ENCODE measurements at places on chromosomes 7 and 10.
A peak's percentile ranks its signal among the peaks of the same experiment; 100 is the strongest.

DNA sequence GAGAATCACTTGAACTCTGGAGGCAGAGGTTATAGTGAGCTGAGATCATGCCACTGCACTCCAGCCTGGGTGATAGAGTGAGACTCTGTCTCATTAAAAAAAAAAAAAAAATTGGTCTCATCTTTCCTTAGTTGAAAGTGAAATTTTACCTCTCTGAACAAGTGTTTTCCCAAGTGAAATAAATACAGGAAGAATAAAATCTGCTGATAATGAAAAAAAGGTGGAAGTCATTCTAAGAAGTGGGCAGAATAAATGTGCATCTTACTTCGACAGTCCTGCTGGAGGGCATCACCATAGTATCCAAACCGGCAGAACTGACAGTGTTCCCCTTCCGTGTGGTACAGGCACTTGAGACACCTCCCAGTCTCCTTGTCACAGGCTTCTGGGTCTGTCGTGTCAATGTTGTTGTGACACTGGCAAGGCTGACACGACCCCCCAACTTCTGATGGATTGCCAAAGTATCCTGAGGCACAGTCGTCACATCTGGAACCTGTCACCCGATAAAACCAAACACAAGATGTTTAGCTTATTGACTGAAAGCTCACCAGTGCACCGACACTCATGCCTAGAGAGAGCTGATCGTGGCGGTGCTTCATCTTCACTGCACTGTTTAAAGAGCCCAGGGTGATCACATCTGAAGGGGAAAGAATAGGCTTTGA lies 49.6 kb downstream of the LAMB1 start:
- DNase-seq = no peak

- no peak for DNase-seq
These were observed 427.0 kb downstream of the KCNMA1 start for GRCh38 chr10:77210645-77211044.

DNA sequence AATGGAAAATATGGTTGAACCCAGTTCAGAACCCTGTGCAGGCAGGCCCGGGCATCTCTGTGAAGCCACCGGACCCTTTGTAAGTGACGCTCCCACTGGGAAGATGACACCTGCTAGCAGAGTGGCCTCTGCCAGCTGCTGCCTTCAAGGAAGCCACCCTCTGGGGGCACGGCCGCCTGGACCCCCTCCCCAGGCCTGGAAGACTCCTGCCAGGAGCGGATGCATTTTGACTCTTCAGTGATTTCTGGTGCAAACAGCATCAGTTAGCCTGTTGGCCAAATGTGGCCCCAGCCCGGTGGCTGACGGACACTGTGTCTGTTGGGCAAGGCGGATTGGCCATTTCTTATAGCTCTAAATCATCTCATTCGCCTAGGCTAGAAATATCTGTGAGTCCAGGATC lies 514.1 kb upstream of the FOXK1 start:
- no peak for DNase-seq

- no peak for DNase-seq
These were observed 106.8 kb downstream of the GLRX3 start for GRCh38 chr10:130243015-130243414.

- no peak for DNase-seq
These were observed 9.8 kb downstream of the ZNF775 start for GRCh38 chr7:150388709-150389531.

- no peak for DNase-seq
These were observed 299.2 kb downstream of the EXOC4 start for GRCh38 chr7:133552079-133552478.

DNA sequence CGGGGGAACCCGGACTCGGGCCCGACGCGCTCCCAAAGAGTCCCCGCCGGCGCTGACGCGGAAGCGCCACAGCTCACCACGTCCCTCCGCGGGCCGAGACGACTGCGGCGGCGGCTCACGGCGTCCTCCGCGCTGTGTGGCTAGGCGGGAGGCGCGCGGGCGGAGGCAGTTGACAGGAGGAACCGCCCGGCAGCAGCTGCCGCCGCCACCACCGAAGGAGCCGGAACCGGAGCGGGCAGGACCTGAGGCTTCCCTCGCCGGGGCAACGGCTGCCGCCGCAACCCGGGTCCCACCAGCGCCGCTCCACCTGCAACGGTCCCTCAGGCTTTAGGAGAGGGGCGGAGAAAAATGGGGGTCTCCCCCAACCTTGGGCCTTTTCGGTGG lies 334 bp downstream of the ZNF800 start:
- DNase-seq = peak; percentile 46

GRCh38 chr7:28840592-28840995 lies 117.5 kb downstream of the TRIL start:
- no peak for DNase-seq
